Naive thymus-derived CD4-positive, alpha-beta T cell (primary cell): ENCODE measurements at places on chromosomes 7 and 10. TPM values are rescaled to one million over a fixed set of nuclear protein-coding genes. Genes with fewer than 3 reads are reported as not detected.

DNA sequence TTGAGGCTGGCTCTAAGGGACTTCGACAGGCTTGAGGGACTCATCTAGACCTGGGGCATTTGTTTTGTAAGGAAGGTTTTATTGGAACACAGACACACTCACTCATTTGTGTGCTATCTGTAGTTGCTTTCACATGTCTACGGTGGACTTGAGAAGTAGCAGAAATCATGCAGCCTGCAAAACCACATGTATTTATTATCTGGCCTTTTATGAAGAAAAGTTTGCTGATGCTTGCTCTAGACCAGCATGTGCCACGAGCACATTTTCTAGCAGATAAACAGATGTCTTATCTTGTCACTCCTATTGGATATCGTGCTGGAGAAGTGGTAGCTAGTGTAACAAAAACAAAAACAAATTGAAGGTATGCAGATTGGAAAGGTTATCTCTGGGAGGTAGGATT, 9.8 kb downstream of the UPP1 start:
- no peak for DNase-seq

DNA sequence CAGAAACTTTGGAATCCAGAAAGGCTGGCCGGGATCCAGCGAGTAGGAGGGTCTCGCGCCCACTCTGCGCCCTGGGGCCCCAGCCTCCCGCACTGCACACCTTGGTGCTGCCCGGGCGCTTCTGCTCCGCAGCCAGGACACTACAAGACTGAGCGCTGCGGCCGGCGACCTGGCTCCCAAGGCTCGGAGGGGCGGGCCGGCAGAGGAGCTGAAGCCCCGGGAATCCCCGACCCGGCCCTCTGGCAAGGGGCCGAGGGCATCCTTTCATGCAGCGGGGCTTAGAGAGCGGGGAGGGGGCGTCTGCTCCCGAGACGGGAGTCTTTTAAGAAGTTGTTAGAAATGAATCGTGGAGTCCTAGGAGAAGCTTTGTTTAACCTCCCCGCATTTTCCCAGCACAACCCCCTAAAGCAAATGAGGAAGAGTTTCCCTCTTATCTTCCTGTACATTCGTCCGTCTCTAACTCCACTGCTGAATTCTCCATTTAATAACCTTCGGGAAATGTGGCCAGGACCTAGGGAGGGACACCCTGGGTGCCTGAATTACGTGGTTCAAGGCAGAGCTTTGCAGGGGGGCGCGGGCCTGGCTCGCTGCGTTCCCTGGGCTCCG, 1.1 kb downstream of the VWC2 start:
- no peak for DNase-seq

- no peak for DNase-seq
Measured at GRCh38 chr7:138014686-138015085, 12.8 kb upstream of the CREB3L2 start.

DNA sequence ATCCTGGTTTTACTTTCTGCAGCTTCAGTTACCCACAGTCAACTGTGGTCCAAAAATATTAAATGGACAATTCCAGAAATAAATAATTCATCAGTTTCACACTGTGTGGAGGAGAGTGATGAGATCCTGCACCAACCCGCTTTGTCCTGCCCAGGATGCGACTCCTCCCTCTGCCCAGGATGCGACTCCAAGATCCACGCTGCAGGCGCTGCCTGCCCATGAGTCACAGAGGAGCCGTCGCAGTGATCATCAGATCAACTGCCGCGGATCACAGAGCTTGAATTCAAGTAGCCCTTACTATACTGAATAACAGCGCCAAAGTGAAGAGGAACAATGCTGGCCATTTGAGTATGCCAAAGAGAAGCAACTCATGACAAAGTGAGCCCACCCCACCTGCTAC, 61.5 kb downstream of the GRB10 start:
- DNase-seq = no peak

- peak; percentile 10 for DNase-seq
Measured at GRCh38 chr10:61835069-61835945, 66.2 kb upstream of the ARID5B start.

- no peak for DNase-seq
Measured at GRCh38 chr7:38382684-38383083, 109.2 kb upstream of the TARP start.

GRCh38 chr10:3090388-3090787, 23.0 kb downstream of the PFKP start:
- DNase-seq = no peak

SYNPO2L gene
- 0.08 TPM for total RNA-seq

GNAT3 gene
- total RNA-seq = not detected
